ENCODE measurements at places on chromosomes 3 and 15. TPM values are rescaled to one million over a fixed set of nuclear protein-coding genes. Genes with fewer than 3 reads are reported as not detected.

Gene EDEM1
- total RNA-seq, result 18.2 TPM

Gene PTPRG
- 80.7 TPM for total RNA-seq

- H3K27ac ChIP-seq, result no peak overlapping the region
- no peaks in the 10 kb centered on the region for H3K27me3 ChIP-seq
- H3K36me3 ChIP-seq, result peaks cover 7% of the 10 kb centered on the region
- no peak for DNase-seq
These were observed 14.9 kb downstream of the ARL8B start for GRCh38 chr3:5136919-5137429.

DNA sequence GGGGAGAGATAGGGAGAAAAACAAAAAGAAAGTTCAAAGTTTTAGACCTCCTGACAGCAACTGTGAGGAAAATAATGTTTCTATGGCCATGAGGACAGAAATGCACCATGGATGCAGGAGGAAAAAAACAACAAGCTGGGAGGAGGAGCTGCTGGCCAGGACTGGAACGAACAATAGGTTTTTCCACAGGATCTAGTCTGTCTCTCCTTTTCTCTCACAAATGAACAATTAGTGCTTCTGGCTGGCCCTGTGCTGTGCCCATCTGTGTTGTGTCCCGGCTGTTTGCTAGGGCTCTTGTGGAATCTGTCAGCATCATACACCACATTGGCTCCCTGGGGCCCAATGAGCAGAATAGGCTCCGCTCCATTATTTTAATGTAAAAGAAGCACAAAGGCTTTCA is 15.2 kb downstream of the GK5 start:
- peaks cover 17% of the 10 kb centered on the region for H3K4me1 ChIP-seq
- no peak for DNase-seq
- H3K27ac ChIP-seq, result peak overlapping the region; percentile 77

DNA sequence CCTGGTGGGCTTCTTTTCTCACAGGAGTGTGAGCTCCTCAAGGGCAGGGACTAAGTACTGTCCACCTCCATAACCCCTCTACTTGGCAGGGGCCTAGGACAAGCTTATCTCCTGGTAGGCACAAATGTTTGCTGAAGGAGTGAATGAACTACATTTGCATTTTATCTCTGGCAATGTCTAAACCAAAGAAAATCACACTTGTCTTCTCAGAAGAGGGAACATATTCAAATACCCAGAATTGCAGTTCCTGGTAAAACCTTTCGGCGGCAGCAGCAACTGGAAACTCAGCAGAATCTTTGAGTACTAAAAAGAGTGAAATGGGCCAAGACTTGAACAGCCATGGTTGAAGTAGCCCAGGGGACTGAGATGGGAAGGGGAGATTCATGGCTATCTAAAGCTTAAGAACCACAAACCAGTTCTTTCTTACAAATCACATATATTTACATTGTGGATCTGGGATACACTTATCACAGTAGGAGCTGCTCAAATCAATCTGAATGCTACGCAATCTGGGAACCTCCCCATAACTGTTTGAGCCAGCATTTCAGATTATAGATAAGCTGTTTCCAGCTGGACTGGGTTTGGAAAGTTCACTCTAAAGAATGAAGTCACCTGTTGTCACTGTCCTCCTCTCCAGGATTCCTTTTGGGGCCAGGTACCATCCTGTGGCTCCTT is 18.7 kb upstream of the PTPN9 start:
- peaks cover 21% of the 10 kb centered on the region for H3K4me1 ChIP-seq
- H3K4me3 ChIP-seq, result no peak overlapping the region

DNA sequence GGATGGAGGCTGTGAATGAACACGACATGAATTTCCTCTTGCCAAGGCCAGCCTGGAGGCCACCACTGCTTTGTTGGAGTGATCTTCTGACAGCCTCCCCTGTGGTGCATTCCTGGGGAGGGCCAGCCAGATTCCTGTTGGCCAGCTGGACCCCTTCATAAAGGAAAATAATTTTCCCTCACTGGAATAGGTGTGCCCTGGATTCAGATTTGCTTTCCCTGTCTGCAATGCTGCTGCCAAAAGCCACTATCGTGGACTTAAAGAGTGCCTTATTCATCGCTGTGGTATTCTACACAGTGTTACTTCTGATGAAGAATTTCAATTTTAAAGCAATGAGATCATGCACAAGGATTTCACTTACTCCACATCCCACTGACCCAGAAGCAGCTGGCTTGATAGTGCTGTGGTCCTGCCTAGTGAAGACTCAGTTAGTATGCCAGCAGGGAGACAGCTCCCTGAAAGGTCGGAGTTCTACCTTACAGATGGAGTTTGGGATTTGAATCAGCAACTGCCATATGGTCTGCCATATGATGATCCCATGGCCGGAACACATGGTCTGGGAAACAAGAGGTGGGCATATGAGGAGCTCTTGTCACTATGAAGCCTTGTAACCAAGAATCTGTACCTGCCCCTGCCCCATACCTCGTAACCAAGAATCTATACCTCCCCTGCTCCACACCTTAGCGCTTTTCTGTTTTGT is 145.2 kb downstream of the KLF13 start:
- no peaks in the 10 kb centered on the region for H3K36me3 ChIP-seq
- DNase-seq, result no peak
- no peak overlapping the region for H3K4me3 ChIP-seq
- H3K27me3 ChIP-seq, result no peaks in the 10 kb centered on the region
- peaks cover 14% of the 10 kb centered on the region for H3K4me1 ChIP-seq
- H3K27ac ChIP-seq, result no peak overlapping the region

Data from endothelial cell (in vitro differentiated cells).